ENCODE measurements at places on chromosomes 3 and 15.

DNA sequence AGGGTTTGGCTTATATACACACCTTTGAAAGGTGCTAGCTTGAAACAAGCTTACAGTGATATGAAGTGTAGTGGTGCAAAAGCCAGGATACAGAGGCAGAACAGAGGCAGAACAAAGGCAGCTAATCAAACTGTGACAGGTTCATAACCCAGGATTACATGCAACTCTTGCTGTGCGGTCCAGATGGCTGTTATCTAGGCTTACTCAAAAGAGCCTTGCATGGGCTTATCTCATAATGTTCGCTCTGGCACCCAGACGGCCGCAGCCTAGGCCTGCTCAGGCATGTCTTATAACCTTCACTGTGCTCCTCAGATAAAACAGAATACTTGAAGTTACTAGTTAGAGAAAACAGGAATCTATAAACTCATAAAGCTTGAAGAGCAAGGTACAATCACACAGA lies 22.8 kb upstream of the NOX5 start:
- no peak for DNase-seq

GRCh38 chr3:48464713-48465221 lies 18.2 kb downstream of the ATRIP start:
- DNase-seq: no peak

- DNase-seq: no peak
Measured at GRCh38 chr3:196159526-196159925, 51.7 kb downstream of the ZDHHC19 start.

DNA sequence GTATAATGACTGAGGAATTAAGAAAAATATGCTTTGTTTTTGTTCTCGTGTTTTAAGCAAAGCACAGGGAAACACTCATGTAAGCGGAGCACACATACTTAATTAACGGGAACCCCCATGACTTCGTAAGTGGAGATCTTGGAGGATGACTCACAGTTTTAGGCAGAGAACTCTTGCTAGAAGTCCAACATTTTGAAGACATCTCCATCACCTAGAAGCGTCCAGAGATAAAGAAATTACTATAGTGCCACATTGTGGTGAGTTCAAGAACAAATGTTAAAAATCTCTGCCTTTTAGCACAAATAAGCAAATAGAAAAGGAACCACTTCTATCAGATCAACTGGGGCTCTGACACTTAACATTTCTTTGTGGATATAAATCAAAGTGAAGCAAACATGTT lies 194.1 kb upstream of the ARHGEF26 start:
- no peak for DNase-seq

DNA sequence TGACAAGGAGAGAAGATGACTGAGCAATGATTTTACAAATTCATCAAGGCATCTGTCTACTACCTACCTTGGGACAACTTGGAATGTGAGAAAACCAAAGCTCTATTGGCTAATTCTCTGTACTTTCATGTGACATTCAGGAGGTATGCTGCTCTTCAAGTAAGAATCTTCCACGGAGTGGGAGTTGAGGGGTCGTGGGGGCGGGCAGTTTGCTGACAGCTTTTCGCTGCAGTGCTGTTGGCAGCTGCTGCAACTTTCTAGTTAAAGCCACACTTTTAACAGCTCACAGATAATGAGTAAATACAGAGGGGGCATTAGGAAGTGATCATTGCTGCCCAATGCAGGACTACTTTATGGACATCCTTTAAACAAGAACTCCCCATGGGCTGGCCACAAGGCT lies 22.3 kb downstream of the CLDN1 start:
- no peak for DNase-seq

GRCh38 chr3:171283848-171284222 lies 176.4 kb downstream of the TNIK start:
- no peak for DNase-seq

GRCh38 chr15:85289677-85290365 lies 90.6 kb upstream of the AKAP13 start:
- no peak for DNase-seq

GRCh38 chr3:52742418-52743041 lies 28.2 kb downstream of the NEK4 start:
- no peak for DNase-seq

DNA sequence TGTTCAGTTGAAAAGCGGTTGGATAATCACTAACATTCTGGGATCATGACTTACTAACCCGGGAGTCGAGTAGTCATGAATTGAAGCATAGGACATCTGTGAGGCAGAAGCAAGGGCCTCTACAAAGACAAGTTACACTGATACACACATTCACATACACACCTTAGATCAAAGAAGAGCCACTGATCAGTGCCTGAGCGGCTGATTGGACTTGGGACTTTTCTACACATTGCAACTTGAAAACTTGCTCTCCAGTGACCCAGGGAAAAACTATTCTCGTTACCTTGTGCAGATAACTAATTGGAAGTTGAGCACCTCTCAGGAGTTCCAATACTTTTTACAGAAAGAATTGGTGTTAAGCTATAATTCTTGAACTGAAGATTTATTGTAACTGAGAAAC lies 206.0 kb downstream of the CDIN1 start:
- no peak for DNase-seq

DNA sequence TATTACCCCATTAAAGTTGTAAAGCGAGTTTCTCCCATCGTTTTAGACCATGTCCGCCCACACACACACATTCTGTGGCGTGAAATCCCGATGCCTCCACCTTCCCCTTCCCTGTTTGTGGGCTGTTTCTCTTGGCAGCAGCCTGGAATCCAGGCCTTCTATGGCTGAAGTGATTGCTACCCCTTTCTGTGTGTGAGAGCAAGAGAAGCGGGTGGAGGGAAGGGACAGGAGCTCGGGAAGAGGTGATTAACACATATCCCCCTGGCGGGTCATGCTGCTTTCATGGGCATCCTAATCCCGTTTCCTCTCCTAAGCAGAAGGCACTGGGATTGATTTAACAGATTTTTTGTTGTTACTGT lies 283.8 kb upstream of the RGMA start:
- no peak for DNase-seq

DNA sequence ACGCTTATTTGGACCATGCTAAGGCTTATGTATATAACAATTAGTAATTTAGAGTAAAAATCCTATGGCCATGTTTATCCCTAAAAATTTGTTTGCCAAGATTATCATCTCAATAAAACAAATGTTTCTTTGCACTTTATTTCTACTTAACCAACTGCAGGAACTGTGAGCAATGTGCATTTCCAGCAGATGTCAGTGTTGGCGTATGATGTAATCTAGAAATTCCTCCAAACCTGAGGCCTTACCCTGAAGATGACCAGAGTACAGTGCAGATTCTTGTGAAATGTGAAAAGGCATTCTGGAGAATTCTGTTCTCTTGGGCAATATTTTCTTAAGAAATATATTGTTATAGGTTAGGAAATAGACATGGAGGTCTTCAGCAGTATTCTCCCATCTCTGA lies 205.9 kb downstream of the MBNL1 start:
- no peak for DNase-seq

DNA sequence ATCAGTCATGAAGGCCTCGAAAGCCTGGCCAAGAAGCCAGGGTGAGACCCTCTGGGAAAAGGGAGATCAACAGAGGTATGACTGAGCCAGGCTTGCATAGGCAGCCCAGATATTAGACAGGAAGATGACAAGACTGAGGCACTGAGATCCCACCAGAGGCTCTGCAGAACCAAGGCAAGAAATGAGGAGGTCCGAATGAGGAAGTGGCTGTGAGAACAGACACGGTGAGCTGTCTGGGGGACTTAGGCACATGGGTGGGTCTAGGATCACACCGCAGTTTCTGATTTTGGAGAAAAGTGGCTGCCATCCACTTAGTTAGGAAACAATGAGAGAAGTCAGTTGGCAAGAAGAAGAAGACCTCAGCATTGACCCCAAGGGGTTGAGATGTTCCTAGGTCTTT lies 31.5 kb upstream of the PRSS50 start:
- no peak for DNase-seq

DNA sequence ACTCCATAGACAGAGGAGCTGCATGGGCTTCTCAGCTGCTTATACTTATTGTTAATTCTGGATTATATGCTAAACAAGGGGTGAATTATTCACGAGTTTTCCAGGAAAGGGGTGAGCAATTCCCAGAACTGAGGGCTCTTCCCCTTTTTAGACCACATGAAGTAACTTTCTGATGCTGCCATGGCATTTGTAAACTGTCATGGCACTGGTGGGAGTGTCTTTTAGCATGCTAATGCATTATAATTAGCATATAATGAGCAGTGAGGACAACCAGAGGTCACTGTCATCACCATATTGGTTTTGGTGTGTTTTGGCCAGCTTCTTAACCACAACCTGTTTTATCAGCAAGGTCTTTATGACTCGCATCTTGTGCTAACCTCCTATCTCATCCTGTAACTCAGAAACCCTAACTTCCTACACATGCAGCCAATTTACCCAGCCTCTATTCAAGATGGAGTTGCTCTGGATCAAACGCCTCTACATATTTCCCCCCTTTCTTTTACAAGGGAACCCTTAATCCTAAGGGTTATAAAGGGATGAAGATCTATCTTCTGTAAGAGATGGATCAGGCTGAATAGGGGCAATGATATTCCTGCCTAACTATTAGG lies 12.1 kb upstream of the DMXL2 start:
- no peak for DNase-seq

- DNase-seq: no peak
Measured at GRCh38 chr3:156751461-156752025, 74.6 kb upstream of the LEKR1 start.

- no peak for DNase-seq
Measured at GRCh38 chr3:47571391-47572175, 7.1 kb downstream of the CSPG5 start.

- DNase-seq: no peak
Measured at GRCh38 chr3:177610686-177611633, 413.7 kb upstream of the TBL1XR1 start.

GRCh38 chr15:52790169-52790708 lies at the start of gene ONECUT1:
Gene ONECUT1, minus strand, starts transcription at chr15:52790336. Its CDS starts 452 bp downstream, at chr15:52789884.
- DNase-seq: peak; percentile 68

- peak; percentile 74 for DNase-seq
Measured at GRCh38 chr3:115814778-115815380, 191.6 kb downstream of the GAP43 start.

DNA sequence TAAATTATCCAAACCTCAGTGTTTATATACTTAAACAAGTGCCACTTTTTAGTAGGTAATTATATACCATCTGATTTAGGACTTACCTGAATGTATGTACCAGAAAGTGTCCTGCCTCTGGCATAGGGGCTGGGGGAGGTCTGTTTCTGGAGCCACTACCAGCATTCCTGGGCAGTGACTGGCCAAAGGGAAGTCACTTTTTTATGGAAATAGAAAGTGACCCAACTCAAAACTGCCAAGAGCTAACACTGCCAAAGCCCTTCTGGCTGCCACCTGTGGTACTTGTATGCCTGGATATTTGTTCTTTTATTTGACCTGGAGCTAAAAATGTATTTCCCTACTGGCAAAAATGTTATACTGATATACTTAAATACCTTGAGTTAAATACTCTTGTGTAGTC lies 42.7 kb downstream of the ESYT3 start:
- DNase-seq: no peak

DNA sequence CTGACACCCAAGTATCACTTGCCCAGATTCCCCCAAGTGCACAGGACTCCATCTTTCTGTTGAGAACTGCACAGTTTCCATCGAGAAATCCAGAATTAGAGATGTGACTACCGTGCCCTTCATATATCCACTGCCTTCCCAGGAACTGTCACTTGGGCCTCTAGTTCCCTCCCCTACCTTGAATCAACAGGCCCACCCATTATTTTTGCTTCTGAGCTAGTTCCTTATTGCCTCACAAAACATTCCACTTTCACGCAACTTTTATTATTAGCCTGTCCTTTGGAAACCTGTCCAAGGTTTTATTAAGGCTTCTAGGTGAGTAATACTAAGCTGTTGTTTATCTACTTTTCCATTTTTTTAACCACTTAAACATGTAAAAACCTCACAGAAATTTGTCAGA lies 17.1 kb upstream of the SLC30A4 start:
- no peak for DNase-seq

DNA sequence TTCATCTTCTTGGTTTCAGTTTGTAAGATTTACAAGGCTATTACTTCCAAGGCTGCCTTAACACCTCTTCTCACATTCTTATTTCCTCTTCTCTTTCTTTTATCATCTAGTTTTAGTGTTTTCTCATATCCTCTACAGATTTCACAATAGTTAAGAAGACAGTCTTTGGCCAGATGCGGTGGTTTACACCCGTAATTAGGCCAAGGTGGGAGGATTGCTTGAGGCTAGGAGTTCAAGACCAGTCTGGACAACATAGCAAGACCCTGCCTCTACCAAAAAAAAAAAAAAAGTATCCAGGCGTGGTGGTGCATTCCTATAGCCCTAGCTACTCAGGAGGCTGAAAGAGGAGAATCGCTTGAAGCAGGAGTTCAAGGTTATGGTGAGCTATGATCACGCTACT lies 3.5 kb upstream of the ALDH1A2 start:
- DNase-seq: no peak

- no peak for DNase-seq
Measured at GRCh38 chr15:100189849-100190248, 151.9 kb downstream of the ADAMTS17 start.

GRCh38 chr15:79092382-79092781 lies 1.8 kb upstream of the RASGRF1 start:
- DNase-seq: no peak

DNA sequence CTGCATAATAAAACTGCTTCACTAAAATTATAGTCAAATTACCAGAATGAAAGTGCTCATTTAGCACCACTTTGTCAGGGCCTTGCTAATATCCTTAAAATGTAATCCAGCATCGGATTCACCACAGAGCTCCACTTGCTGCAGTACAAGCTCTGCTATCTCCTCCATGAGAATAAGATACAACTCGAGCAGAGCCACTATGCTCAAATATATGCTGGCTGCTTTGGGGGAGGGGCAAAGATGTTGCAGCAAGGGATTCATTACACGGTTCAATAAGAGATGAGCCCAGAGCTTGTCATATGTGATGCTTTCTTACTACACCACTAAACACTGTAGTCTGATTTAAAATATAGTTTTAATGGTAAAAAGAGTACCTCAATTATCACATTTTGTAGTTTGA lies 72.2 kb downstream of the DLG1 start:
- DNase-seq: no peak

GRCh38 chr3:149319750-149320149 lies 13.7 kb downstream of the TM4SF18 start:
- no peak for DNase-seq

DNA sequence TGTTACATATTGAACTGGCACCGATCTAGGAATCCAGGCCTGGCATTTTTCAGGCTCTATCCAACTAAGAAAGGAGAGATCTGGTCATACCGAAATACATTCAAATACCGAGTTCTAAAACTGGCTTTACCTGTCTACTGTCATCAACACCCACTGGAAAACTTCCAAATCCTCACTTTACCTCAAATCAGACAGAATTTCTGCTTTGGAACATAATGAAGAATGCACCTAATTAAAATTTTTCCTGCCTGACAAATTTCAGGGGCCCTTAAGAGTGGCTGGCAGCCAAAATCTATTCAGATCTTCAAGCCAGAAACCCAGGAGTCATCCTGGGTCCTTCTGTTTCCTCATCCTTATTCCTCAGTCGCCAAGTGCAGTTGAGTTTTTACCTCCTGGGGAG lies 198.6 kb upstream of the FEZF2 start:
- no peak for DNase-seq

All from activated T-cell treated with anti-CD3 and anti-CD28 coated beads, Interleukin-2, amount 50 U/mL, for 1 hour (primary cell).